ENCODE measurements at places on chromosomes 16 and 17. TPM values are rescaled to one million over a fixed set of nuclear protein-coding genes. Genes with fewer than 3 reads are reported as not detected.

Gene C16orf78
- total RNA-seq, result not detected

Gene SMIM36
- total RNA-seq, result not detected

Gene KCNJ12
- 0.07 TPM for total RNA-seq

Gene MCRIP1
- total RNA-seq, result 59.7 TPM

Gene MYH2
- total RNA-seq, result not detected

Gene NDRG4
- 6.7 TPM for total RNA-seq

Gene SLC9A5
- total RNA-seq, result 2.4 TPM

Gene KRT9
- not detected for total RNA-seq

Gene CCDC154
- total RNA-seq, result 0.88 TPM

- H3K27ac ChIP-seq, result no peak overlapping the region
- no peaks in the 10 kb centered on the region for H3K27me3 ChIP-seq
- no peak overlapping the region for H3K4me3 ChIP-seq
- no peaks in the 10 kb centered on the region for H3K4me1 ChIP-seq
- no peaks in the 10 kb centered on the region for H3K36me3 ChIP-seq
Observed at GRCh38 chr16:75798714-75799113, 72.4 kb upstream of the CPHXL start.

GRCh38 chr16:57756424-57757325, 21.1 kb downstream of the KATNB1 start:
- peaks cover 3% of the 10 kb centered on the region for H3K36me3 ChIP-seq
- H3K27ac ChIP-seq, result peak overlapping the region; percentile 4
- DNase-seq, result no peak
- no peak overlapping the region for H3K4me3 ChIP-seq
- H3K27me3 ChIP-seq, result no peaks in the 10 kb centered on the region

DNA sequence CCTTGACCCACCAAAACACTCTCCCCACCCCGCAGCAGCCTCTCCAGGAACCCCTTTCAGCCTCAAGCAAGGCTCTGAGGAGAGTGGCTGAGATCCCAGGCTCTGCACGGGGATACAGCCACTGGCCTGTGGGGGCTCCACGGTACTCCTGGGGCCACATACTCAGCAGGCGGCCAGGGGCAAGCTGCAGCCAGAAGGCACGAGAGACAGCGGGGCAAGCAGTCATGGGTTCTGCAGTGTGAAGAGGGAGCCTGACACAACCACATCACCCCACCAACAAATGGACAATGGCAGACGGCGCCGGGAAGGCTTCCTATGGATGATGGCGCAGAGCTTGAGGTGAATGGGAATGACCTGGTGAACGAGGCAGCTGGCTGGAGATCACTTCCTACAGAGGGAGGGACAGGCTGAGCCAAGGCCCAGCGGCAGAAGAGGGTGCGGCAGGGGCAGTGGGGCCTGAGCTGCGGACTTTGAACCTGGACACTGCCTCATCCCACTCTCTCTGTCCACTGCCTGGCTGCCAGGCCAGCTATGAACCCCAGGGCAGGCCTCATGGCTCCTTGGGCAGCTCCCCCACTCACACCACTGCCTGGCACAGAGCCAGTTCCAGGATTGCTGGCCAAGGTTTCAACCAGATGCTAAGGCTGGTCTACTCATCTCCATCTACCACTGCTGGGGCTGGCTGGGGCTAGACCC, 10.8 kb upstream of the BCAR1 start:
- no peak overlapping the region for H3K4me3 ChIP-seq
- H3K27me3 ChIP-seq, result no peaks in the 10 kb centered on the region
- H3K27ac ChIP-seq, result peak overlapping the region; percentile 42
- DNase-seq, result peak; percentile 49

DNA sequence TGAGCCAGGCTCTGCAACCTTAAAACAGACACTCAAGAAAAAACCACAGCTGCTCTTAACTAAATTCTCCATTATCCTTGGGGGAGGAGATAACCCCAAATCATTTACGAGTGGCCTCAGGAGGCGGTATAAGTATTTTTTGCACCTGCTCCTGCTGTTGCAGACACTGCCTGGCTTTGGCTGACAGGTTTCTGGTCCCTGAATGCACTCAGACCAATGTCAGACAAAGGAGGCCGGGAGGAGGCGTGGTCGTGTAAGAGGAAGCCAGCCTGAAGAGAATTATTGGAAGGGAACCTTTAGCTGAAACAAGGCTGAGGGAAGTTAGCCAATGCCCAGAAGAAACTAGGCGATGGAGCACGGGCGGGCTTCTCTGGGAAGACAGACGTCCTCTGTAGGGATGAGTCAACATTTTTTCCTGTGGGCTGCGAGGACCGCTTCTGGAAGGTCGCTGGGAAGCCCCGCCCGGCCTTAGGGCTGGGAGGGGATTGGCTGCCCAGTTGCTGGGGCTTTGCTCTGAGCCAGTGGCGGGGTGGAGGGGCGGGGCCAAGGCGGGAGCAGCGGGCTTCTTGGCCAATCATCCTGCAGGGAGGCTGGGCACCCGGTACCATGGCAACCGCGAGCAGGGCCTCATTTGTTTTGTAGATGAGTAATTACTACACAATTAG, 82.3 kb downstream of the CCDC182 start:
- peaks cover 5% of the 10 kb centered on the region for H3K4me1 ChIP-seq
- H3K27me3 ChIP-seq, result no peaks in the 10 kb centered on the region
- H3K36me3 ChIP-seq, result no peaks in the 10 kb centered on the region
- peak overlapping the region; percentile 50 for H3K27ac ChIP-seq
- DNase-seq, result peak; percentile 88

- DNase-seq, result peak; percentile 4
- peaks cover 5% of the 10 kb centered on the region for H3K4me1 ChIP-seq
- H3K36me3 ChIP-seq, result no peaks in the 10 kb centered on the region
- no peak overlapping the region for H3K27ac ChIP-seq
- H3K4me3 ChIP-seq, result no peak overlapping the region
Observed at GRCh38 chr17:71438631-71439146, 682.1 kb upstream of the SOX9 start.

GRCh38 chr16:12818326-12818725, 14.6 kb upstream of the CPPED1 start:
- H3K4me1 ChIP-seq, result no peaks in the 10 kb centered on the region
- no peak overlapping the region for H3K4me3 ChIP-seq
- DNase-seq, result no peak
- H3K27me3 ChIP-seq, result no peaks in the 10 kb centered on the region
- no peaks in the 10 kb centered on the region for H3K36me3 ChIP-seq

DNA sequence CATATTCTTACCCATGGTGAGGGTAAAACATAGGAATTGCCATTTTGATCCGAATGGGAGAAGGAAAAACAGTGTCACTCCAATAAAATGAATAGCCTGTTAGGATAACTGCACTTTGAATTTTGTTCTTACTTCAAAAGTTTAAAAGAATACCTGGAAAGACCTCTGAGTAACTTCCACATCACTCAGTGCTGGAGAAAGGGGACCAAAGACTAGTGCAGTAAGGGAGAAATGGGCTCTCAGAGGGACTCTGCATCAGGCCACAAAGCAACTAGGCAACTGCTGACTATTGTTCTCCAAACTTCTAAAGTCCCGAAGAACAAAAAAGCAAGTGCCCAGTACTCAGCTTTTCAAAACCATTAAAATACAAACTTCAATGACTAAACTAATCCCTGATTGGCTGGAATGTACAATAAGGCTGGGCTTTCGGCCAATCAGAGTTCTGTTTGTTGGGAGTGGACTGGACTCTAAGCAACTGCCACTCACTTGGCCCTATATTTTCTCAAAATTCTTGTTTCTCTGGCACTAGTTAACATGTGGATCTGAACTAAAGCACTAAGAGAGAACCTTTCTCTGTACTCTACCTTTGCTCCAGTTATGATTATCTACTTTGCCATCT, 6.2 kb downstream of the DNAJC7 start:
- H3K4me1 ChIP-seq, result peaks cover 19% of the 10 kb centered on the region
- peak overlapping the region; percentile 39 for H3K27ac ChIP-seq
- DNase-seq, result no peak
- H3K4me3 ChIP-seq, result no peak overlapping the region
- no peaks in the 10 kb centered on the region for H3K36me3 ChIP-seq

- no peaks in the 10 kb centered on the region for H3K27me3 ChIP-seq
- no peaks in the 10 kb centered on the region for H3K36me3 ChIP-seq
- no peak overlapping the region for H3K27ac ChIP-seq
- peaks cover 26% of the 10 kb centered on the region for H3K4me1 ChIP-seq
Observed at GRCh38 chr16:25006504-25007056, 8.6 kb downstream of the ARHGAP17 start.

DNA sequence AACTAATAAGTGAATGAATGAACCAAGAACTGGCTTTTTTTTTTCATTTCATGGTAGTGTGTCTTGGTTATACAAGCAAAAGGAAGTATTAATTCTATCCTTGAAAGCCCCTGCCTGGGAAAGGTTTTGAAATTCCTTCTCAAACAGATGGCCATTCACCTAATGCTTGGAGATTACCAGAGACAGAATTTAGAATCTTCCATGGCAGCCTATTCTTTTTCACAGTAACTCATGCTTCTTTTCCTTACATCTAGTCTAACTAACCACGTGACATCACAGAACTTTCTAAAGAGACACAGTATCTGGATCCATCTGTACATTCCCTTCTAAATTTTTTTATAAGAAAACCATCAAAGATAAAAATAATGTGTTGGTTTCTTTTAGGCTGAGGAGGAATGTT, 151.6 kb downstream of the FTO start:
- no peaks in the 10 kb centered on the region for H3K36me3 ChIP-seq
- peaks cover 22% of the 10 kb centered on the region for H3K4me1 ChIP-seq
- no peaks in the 10 kb centered on the region for H3K27me3 ChIP-seq

- no peaks in the 10 kb centered on the region for H3K27me3 ChIP-seq
- H3K27ac ChIP-seq, result peak overlapping the region; percentile 95
- H3K36me3 ChIP-seq, result no peaks in the 10 kb centered on the region
- H3K4me3 ChIP-seq, result no peak overlapping the region
- H3K4me1 ChIP-seq, result peaks cover 51% of the 10 kb centered on the region
- DNase-seq, result peak; percentile 70
Observed at GRCh38 chr17:40903129-40903847, 18.2 kb upstream of the KRT20 start.

DNA sequence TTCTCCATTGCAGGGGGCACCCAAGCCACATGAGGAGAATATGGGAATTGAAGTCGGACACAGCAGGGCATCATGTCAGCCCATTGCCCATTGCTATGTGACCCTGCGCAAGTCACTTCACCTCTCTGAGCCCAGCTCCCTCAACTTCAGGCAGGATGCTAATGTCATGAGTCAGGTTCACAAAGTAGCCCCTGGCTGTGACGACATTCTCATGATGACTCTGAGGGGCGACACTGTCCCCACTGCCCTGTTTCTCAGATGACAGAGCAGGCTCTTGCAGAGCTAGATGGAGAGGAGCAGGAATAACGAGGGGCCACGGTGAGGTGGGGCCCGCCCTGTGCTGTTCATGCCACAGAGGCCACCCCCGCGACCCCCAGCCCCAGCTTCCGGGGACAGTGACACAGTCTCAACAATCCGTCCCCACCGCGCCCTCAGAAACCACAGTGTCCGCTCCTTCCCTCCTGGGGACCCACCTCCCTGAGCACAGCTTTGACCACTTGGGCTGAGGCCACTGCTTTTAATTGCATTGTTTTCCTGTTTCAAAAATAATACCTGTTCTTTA, 13.2 kb upstream of the ZNF469 start:
- no peaks in the 10 kb centered on the region for H3K36me3 ChIP-seq
- no peaks in the 10 kb centered on the region for H3K27me3 ChIP-seq
- no peak overlapping the region for H3K4me3 ChIP-seq
- no peak for DNase-seq
- H3K27ac ChIP-seq, result no peak overlapping the region
- no peaks in the 10 kb centered on the region for H3K4me1 ChIP-seq

DNA sequence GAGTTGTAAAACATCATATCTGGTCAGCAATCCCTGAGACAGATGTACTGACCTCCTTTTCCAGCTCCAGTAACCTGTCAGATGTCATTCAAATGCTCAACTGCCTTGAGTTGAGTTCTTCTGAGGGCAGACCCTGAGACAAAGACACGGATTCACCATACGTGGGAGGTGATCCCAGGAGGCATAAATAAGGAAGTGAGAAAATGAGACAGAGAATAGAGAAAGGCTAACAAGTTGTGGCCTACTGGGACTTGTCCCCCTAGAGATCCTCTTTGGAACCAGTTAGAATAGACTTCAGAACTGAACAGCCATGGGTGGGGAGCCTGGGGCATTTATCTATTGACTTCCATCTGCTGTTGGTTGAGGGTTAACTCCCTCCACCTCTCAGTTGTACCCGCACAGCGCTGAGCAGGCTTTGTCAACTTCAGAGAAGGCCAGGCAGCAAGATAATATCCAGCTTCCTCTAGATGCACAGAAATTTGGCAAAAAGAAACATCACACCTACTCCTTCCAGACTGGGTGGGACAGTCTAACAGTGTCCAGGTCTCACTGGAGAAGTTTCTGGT, 123.0 kb upstream of the DYNLRB2 start:
- H3K4me3 ChIP-seq, result no peak overlapping the region
- H3K27ac ChIP-seq, result no peak overlapping the region
- H3K4me1 ChIP-seq, result peaks cover 11% of the 10 kb centered on the region
- no peak for DNase-seq

- no peaks in the 10 kb centered on the region for H3K27me3 ChIP-seq
- no peaks in the 10 kb centered on the region for H3K4me1 ChIP-seq
- H3K36me3 ChIP-seq, result no peaks in the 10 kb centered on the region
- no peak overlapping the region for H3K4me3 ChIP-seq
Observed at GRCh38 chr17:66481271-66481670, 178.9 kb downstream of the PRKCA start.

DNA sequence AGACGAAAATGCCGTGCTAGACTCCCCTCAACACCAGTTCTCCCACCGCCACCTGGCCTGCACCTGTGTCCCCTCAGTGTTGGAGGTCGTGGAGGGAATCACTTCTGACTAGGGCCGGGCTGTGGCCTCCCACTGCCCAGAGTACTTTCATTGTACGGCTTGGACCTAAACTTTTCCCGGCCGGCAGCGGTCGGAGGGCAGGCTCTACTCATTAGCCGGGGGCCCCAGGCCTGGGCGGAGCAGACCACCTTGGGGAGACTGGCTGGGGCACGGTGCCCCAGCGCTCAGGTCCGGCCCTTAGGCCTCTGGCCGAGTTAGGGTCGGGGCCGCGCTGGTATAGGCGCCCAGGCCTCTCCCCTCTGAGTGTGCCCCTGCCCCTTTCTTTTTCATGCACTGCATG, 639 bp downstream of the CLDN6 start:
- H3K4me1 ChIP-seq, result peaks cover 42% of the 10 kb centered on the region
- no peak overlapping the region for H3K27ac ChIP-seq
- DNase-seq, result no peak

GRCh38 chr16:84191466-84191865, 509 bp downstream of the ADAD2 start:
- no peak for DNase-seq
- H3K27ac ChIP-seq, result no peak overlapping the region
- no peaks in the 10 kb centered on the region for H3K27me3 ChIP-seq

DNA sequence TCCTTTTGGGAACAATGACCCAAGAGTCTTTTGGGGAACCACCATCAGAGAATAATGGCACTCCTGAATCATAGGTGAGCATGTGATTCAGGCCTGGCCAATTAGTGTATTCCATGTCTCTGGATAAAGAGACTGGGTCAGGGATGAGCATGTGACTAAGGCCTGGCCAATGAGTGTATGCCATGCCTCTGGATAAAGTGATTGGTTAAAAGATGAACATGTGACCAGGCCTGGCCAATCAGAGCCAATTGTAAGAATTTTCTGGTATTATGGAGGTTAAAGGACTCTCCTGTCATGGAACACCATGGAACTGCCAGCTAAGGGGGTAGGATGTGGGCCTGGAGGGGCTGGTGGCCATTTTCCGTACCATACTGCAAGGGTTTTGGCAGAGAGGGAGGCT, 194.3 kb downstream of the C16orf78 start:
- H3K27ac ChIP-seq, result no peak overlapping the region
- no peaks in the 10 kb centered on the region for H3K4me1 ChIP-seq
- H3K27me3 ChIP-seq, result no peaks in the 10 kb centered on the region
- no peak for DNase-seq
- no peak overlapping the region for H3K4me3 ChIP-seq

Measured in Caco-2 (cell line).